ENCODE measurements at places on chromosomes 12 and 14.

- no peak for DNase-seq
Observed at GRCh38 chr12:116432314-116432750, 126.8 kb upstream of the MAP1LC3B2 start.

DNA sequence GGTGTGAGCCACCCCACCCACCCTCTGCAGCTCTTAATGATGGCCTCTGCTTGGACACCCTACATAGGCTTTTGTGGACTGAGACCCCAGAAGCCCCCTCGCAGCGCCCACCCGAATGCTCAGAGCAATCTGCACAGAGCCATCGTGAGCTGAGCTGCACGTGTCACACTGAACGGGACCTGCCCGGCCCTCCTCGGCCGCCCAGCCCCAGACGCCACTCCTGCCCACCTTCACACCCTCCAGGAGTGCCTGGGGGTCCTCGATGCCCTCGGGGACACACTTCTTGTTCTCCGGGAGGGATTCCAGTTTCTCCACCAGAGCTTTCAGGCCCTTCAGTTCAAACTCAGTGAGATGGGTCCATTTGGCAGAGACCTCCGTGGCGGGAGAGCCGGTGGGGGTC is 71.5 kb downstream of the KDM2B start:
- no peak for DNase-seq

DNA sequence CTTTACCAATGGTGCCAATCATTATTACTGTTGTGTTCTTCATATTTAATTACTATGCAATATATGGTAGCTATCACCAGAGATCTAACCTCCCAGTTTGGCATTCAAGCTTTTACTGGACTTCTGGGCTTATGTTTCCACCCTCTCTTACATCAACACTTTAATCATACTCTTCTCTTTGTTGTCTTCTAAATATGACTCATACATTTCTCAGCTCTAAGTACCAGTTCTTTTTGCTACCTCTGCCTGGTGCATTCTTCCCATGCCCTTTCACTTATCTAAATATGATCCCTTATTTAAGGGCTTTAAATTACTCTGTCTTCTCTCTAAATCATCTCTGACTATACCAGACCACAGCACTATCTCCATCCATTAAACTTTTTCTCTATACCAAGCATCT is 246.1 kb upstream of the CCDC196 start:
- DNase-seq, result no peak

GRCh38 chr12:109637348-109637747 is 63.8 kb downstream of the MVK start:
- DNase-seq, result no peak

GRCh38 chr14:82647088-82647810 is 1113.6 kb upstream of the SEL1L start:
- no peak for DNase-seq

- DNase-seq, result no peak
Observed at GRCh38 chr14:22460461-22461195, 128.4 kb downstream of the DAD1 start.

GRCh38 chr12:130474599-130475269 is 137.0 kb downstream of the PIWIL1 start:
- DNase-seq, result no peak

GRCh38 chr12:42921741-42922504 is 332.4 kb upstream of the PRICKLE1 start:
- no peak for DNase-seq

GRCh38 chr12:74945771-74946198 is 263.9 kb downstream of the KCNC2 start:
- no peak for DNase-seq

DNA sequence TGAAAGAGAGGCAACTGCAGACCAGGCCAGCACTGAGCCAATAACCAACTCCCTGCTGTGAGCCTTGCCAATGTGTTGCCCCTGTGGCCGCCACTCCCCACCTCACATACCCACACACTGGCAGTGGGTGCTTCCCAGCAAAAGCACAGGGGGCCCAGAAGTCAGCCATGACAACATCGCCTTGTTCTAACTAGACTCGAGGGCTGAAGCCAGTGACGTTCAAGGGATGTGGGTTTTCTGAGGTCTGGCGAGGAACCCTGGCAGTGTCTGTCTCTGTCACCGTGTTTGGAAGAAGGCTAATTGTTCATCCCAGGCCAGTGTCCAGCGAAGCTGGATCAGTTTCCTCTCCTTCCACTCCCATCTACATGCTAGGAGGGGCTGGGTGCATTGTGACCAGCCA is 311.8 kb upstream of the AMIGO2 start:
- DNase-seq, result peak; percentile 54

- no peak for DNase-seq
Observed at GRCh38 chr12:122888232-122888752, 7.6 kb downstream of the VPS37B start.

DNA sequence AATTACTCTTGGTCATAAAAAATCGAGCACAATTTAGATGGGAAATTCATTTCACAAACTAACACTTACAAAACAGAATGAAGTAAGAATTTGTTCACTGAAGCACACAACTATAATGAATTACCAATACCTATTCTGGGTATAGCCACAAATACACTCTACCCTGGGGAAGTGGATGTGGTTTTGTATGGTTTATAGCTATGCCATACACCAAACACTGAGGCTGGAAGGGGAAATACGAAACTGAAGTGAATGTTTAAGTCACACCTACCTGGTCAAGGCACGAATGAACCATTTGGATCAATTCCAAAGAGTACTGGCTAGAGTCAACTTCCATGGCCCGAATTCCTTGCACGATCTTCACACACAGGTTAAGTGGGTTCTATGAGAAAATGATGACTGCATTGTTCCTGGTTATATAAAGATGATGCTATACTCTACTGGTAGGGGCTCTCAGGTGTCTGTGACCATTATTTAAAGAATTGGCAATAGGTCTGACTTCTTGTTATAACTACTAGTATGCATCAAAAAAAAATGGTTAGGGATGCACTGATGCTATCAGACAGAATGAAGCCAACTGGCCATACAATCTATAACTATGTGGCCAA is 12.8 kb downstream of the NEK9 start:
- no peak for DNase-seq

DNA sequence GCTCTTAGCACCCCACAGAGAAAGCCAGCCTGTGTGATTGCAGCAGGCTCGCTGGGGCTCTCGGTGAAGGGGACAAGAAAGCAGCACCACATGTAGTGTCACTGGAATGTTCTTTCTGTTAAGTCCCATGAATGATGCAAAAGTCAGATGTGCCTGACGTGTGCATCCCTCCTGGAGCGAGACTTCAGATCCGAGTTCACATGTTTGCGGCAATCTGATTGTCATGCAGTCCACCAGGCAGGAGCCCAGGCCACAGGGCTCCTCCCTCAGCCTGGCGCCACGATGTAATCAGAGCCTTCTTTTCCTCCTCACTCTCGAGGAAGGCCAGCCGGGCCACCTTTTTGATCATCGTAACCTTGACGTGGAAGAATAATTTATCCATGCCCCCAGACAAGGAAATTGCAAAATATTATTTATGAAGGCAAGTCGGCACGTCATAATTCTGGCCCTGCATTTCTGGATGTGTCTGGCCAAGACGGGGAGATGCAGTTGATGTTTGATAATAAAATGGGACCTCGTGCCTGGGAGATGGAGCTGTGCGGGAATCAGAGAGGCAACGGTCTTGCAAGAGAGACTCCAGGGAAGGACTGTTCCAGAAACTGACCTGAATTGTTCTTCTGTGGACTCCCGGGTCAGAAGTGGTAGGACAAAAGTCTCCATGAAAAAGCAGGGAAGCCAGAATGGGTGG is 214.6 kb downstream of the PHETA1 start:
- DNase-seq, result no peak

DNA sequence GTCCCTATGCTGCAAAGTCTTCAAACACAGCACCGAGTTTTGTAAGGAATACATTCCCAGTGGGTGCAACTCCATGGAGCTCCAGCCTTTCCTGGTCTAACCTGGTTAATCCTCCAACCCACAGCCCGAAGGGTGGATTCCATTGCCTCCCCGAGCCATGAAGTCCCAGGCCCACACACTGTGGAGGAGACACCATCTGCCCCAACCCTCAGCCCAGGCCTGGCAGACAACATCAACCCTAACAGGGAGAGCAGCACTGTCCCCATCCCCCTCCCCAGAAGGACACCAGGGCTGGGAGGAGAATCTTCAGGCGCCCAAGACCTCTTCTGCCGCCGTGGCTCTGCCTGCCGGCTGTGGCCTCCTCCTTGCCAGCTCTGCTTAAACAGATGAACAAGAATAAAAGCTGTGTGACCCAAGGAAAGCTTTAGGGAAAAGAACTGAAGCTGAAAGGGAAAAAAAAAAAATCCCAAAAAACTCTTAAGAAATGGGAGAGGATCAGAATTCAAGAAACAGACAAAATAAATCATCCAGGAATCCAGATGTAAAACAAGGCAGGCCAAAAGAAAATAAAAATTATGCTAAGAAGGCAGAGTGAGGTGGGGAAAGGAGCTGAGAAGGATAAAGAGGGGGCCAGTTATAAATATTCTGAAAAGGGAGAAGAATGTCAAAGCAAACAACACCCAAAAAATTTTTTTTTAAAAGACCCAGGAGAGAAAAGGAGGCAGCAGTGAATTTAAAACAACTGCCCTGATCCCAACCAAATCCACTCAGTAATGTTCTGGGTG is 16.0 kb upstream of the ZFP36L1 start:
- no peak for DNase-seq

DNA sequence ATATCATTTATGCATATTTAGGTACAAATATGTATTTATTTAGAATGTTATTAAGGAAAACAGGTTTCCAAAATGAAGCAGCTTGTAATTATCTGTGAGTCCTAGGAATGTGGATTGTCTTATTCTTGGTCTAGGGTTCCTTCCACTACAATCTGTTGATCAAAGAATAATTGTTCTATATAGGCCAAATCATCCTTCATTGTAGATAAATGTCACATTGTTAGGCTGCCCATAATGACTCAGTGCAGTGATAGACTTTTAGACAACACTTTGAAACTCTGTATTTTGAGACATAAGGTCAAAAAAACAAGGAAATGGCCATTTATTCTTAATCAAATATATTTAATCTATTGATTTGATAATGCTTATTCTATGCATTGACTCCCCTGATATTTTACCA is 283.0 kb downstream of the ACSS3 start:
- DNase-seq, result no peak
